ENCODE measurements at places on chromosomes 7 and 10.

- no peak for DNase-seq
Measured at GRCh38 chr7:47132471-47132870, 449.4 kb downstream of the TNS3 start.

DNA sequence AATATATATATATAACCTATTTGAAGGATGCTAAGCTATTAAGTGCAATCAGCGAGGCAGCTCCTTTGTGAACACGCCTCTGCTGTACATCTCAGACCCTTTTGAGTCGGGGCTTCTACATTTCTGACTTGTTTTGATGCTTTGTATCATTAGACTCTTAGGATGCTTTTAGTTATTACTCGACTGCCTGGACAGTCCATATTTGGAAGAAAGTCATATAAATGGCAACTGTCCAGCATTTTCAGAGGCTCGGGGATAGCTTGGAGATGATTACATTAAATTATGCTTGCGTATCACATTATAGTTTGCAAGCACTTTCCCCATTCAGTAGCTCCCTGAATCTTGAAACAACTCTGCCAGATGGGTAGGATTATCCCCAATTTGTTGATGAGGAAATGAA, 257.9 kb downstream of the PTEN start:
- DNase-seq: no peak

DNA sequence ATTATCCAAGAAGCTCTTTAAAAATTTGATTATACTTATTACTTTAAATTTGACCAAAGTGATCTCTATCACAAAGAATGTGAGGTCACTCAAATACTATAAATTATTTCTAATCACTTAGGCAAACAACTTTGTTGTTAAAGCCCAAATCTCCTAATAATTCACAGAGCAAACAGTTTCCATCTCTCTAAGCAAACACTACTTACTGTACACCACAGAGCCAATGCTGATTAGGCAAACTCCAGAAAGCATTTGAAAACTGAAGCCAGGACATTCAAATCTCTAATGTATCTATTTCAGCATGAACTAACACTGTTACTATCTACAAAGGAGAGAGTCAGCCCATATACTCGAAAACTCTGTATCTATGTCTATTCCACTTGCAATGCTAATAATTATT, 107.1 kb downstream of the RNF32 start:
- no peak for DNase-seq

DNA sequence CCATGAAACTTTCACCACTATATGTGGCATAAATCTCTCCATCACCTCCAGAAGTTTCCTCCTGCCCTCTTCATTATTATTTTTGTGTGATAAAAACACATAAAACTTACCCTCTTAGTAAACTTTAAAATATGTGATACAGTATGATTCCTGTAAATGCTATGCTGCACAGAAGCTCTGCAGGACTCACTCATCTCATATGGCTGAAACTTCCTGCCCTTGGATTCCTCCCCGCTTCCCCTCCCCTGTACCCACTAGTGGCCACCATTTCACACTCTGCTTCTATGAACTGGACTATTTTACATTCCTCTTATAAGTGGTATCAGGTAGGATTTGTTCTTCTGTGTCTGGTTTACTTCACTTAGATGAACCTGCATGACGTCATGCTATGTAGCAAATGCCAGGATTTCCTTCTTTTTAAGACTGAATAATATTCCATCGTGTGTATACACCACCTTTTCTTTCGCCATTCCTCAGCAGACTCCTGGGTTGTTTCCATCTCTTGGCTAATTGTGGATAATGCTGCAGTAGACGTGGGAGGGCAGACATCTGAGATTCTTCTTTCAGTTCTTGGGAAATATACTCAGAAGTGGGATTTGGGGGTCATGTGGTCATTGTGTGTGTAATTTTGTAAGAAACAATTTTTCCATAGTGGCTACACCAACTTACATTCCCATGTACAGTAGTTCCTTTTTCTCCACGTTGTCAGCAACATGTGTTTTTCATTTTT, 335.2 kb downstream of the SDK1 start:
- no peak for DNase-seq

GRCh38 chr10:14904864-14905263, 26.2 kb downstream of the SUV39H2 start:
- DNase-seq: no peak

DNA sequence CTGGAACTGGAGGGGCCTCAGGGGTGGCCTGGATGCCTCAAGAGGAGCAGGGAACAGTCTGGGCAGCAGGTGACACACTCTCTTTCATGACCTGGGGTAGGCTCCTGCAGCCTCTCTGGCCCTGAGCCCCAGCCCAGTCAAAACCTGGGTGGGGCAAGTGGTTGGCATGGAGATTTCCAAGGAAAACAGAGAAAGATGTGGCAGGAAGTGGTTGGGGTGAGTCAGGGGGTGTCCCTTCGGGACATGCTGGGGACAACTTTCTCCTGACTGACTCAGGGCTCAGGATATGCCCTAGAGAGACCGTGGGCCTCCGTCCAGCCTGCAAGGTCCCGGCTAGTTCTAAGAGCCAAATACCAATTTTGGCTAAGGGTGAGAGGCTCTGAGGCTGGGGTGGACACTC, 2.9 kb downstream of the AQP1 start:
- peak; percentile 42 for DNase-seq

DNA sequence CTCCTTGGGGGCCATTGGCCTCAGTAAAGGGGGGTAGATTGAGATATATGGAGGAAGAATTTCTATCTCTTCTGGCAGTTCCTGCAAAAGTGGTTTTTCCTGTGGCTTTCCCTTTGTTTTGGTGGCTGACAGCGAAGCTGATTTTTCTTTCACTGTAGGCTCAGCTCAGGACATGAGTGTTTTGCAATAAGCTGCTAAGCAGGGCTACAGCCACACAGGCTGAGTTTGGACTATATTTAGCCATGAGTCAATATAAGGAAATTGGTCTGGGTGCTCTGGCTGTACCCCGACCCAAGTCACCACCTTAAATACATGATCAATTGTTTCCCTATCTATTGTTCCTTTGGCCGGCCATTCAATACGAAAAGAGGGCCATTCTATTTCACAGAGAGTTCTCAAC, 212.7 kb upstream of the KCND2 start:
- DNase-seq: peak; percentile 61

DNA sequence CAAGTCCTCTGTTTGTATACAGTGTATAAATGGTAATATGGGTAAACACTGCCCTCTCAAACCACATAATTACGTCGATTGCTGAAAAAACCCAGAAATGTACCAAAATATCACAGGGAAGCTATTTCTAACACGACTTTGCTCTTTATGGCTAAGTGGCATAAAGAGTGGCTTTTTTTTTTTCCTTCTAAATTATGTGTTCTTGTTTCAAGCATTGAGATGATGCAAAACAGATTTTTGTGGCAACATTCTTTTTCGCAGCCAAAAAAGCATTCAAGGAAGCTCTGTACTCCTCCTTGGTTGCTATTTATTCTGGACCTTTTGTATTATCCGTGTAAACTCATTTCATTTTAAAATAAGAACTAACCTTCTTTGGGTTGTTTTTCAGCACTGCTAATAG, 138.9 kb downstream of the VTI1A start:
- DNase-seq: peak; percentile 63

GRCh38 chr10:126946746-126947145, 41.5 kb downstream of the DOCK1 start:
- no peak for DNase-seq

DNA sequence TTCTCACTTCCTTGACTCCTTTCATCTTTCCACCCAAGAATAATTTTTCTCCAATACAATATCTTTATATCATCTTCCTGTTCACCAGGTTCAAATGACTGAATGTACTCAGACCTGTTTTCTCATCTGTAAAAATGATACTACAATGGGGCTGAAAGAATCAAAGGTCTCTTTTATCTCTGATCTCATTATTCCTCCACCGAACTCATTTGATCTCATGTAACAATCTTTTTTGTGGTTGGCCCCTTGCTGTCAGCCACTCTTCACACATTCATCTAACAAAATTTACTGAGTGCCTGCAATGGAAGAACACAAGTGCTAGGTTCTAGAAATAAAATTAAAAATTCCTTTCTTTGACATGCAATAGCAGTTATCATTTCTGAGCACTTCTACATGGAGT, 65.0 kb downstream of the GRM8 start:
- DNase-seq: no peak

DNA sequence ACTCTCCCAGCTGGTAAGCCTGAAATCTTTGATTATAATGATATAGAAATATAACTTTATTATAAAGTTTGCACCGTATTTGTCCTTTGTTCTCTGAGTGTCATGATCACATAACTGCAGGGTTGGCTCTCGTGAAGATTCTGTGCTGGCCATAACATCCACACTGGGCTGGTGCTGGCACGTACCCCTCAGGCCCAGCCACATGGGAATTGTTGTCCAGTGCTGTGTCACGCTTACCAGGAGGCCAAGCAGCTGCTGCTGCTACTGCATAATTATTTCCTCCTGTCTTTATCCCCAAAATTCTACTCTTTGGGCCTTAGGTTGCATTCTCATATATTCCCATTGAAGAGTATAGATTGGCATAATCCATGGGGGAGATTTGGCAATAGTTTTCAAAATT, 20.8 kb upstream of the UCN3 start:
- DNase-seq: no peak

DNA sequence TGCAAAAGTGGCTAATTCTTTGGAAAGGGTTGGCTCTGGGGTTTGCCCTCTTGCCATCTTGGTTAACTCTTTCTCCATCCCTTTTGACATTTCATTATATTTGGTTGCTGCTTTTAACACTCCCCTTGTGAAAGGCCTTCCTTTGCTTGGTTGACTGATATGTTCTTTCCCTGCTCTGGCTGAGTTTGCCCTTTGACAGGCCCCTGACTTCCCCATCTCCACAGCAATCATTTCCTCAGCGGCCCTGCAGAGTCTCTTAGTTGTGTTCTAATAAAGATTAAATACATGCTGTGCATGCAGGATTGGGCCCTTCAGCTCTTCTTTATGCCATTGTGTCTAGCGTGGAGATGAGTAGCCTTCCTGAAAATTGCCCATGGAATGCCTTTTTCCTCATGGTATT, 84.5 kb upstream of the CSTF2T start:
- no peak for DNase-seq

GRCh38 chr7:47102331-47102841, 479.5 kb downstream of the TNS3 start:
- no peak for DNase-seq

- DNase-seq: no peak
Measured at GRCh38 chr7:157389951-157390730, 53.3 kb downstream of the DNAJB6 start.

DNA sequence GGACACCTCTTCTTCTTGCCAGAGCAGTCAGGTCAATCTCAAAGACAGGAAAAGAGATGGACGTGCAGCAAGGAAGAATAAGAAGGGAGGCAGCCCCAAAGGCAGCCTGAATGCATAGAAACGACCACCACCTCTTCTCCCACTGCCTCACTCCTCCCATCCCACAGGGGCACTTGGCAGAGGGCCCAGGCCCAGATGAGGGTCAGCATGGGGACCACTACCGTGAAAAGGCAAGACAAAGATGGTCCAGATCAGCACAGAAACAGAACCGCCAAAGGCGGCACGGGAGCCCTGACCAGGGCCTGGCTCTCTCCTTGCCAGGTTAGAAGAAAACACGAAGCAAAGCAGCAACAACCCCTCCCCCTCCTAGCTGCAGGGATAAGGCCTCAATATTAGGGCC, 1.9 kb upstream of the NDST2 start:
- no peak for DNase-seq

- DNase-seq: peak; percentile 50
Measured at GRCh38 chr10:96973809-96974747, 142.0 kb downstream of the LCOR start.

GRCh38 chr10:3807211-3807927, 22.4 kb upstream of the KLF6 start:
- DNase-seq: no peak

Measured in fibroblast of the aortic adventitia (primary cell).